Neural crest cell (in vitro differentiated cells): ENCODE measurements at places on chromosomes 3 and 15. TPM values are rescaled to one million over a fixed set of nuclear protein-coding genes. Genes with fewer than 3 reads are reported as not detected.

Gene NTRK3
- total RNA-seq = 1.1 and 2.3 TPM in 2 replicates

Gene C2CD4A
- not detected in 2 replicates for total RNA-seq

Gene CHDH
- 3.0 and 4.3 TPM in 2 replicates for total RNA-seq

Gene ZNF662
- not detected in 2 replicates for total RNA-seq

Gene SNTN
- total RNA-seq = not detected in 2 replicates

Gene PDCD10
- 34.6 and 35.5 TPM in 2 replicates for total RNA-seq

Gene USP4
- 39.3 and 41.5 TPM in 2 replicates for total RNA-seq

Gene GAP43
- 41.8 and 42.9 TPM in 2 replicates for total RNA-seq

Gene CX3CR1
- 0.26 TPM in 1 of 2 replicates, not detected in the other for total RNA-seq

Gene LHFPL4
- 0.84 and 1.4 TPM in 2 replicates for total RNA-seq

Gene CCDC39
- total RNA-seq = 0.07 TPM in 1 of 2 replicates, not detected in the other

Gene SLC12A1
- 0.16 and 0.20 TPM in 2 replicates for total RNA-seq

Gene ZBBX
- 0.73 and 1.6 TPM in 2 replicates for total RNA-seq

Gene ZPLD1
- not detected in 2 replicates for total RNA-seq

Gene SCG5
- 25.1 and 28.9 TPM in 2 replicates for total RNA-seq

Gene ANKRD63
- total RNA-seq = not detected in 2 replicates

Gene ATP10A
- total RNA-seq = 4.9 and 6.8 TPM in 2 replicates

Gene CASR
- not detected in 2 replicates for total RNA-seq

Gene CTXND1
- 1.3 TPM in 2 replicates for total RNA-seq

Gene SCAANT1
- not detected in 2 replicates for total RNA-seq

Gene SPSB4
- total RNA-seq = 33.2 and 35.1 TPM in 2 replicates

Gene CHST2
- 4.3 and 4.5 TPM in 2 replicates for total RNA-seq

Gene SPRED1
- total RNA-seq = 40.0 and 44.2 TPM in 2 replicates

Gene RLBP1
- 5.7 and 6.3 TPM in 2 replicates for total RNA-seq

Gene SLC24A5
- 0.16 TPM in 1 of 2 replicates, not detected in the other for total RNA-seq

Gene ITPKA
- 1.3 and 1.5 TPM in 2 replicates for total RNA-seq

Gene OIP5
- total RNA-seq = 25.2 and 26.9 TPM in 2 replicates

Gene MORC1
- not detected in 2 replicates for total RNA-seq

Gene NR2C2
- 34.4 and 37.7 TPM in 2 replicates for total RNA-seq

Gene MCCC1
- total RNA-seq = 28.8 and 30.6 TPM in 2 replicates

Gene CHAC1
- total RNA-seq = 6.7 and 6.8 TPM in 2 replicates

Gene GOLGA8T
- 0.47 and 0.71 TPM in 2 replicates for total RNA-seq

Gene KNG1
- total RNA-seq = not detected in 2 replicates

Gene ZIC1
- total RNA-seq = 54.3 and 64.5 TPM in 2 replicates

Gene NANOGP8
- 0.34 TPM in 1 of 2 replicates, not detected in the other for total RNA-seq

Gene SAMMSON
- total RNA-seq = not detected in 2 replicates

Gene CLDN1
- total RNA-seq = 0.14 and 0.39 TPM in 2 replicates

Gene ITIH1
- not detected in 2 replicates for total RNA-seq

Gene BLM
- 44.8 and 47.8 TPM in 2 replicates for total RNA-seq

Gene GOLGA8S
- total RNA-seq = 0.25 and 0.33 TPM in 2 replicates
